Central memory CD8-positive, alpha-beta T cell (primary cell): ENCODE measurements at places on chromosomes 2 and 18.

GRCh38 chr2:208285853-208286252, 19.8 kb downstream of the PIKFYVE start:
- DNase-seq, result no peak

DNA sequence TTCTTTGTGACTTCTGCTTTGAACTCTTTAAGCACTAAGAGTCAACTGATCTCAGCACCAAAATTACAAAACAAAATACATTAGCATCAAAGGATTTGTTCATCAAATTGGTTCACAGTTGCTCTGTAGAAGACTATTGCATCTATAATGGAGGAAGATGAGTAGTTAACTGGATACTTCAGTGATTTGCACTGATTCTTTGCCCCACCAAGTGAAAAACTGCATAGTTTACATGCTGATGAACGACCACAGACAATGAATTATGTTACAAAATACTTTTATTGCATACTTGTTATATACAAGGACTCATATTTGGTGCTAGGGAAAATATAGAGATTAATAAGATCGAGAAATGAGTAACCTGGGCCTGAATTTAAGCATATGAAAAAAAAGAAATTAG, 107.2 kb downstream of the SCG2 start:
- DNase-seq, result no peak

GRCh38 chr2:9154061-9154460, 52.6 kb upstream of the ASAP2 start:
- DNase-seq, result no peak

DNA sequence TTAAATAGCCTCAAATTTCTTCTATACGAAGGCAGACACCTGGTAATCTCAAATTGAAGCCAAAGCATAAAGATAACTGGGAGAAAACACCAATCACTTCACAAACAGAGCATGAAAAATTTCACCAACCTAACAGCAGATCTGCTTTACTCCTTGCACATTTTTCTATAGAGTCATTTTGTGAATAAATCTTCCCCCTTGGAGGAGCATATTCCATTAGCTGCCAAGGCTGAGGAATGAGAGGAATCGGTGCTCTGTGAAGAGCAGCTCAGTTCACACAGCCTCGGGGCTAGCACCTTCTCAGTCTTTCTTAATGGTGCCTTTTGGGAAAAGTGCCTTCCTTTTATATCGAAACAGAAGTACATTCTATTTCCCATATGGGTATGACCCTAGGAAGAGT, 1313.7 kb upstream of the NRXN1 start:
- DNase-seq, result no peak

DNA sequence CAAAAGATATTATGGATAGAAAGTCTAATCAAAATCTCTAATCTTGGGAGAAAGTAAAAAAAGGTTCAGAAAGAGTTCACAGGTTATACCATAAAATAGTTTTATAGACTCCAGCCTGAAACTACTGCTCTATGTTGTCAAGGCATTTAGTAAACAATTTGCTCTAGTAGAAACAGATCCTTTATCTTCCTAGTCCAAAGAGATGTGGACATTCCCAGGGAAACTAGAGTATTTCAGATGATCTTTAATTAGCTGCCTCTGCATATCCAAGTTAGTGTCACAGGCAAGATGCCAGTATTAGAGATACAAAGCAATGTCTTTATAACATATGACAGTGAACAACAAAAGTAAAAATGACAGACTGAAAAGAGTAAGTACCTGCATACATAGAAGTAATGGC, 708.6 kb downstream of the CCDC85A start:
- no peak for DNase-seq

DNA sequence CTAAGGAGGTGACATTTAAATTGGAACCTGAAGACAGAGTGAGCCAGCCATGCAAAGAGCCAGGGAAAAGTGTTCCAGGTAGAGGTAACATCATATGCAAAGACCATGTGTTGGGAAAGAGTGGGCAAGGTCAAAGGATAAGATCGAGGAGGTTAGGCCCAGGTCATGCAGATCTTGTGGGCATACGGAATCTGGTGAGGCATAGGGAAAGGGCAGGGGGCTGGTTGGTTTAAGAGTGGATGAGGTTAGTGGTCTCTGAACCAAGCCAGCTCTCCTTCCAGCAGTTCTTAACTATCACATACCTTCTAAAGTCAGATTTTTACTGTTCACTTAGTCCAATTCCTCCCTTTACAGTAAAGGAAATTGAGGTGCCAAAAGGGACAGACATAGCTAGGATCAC, 3.0 kb downstream of the ANKRD53 start:
- no peak for DNase-seq

GRCh38 chr2:44038277-44038676, 42.5 kb upstream of the LRPPRC start:
- DNase-seq, result no peak

DNA sequence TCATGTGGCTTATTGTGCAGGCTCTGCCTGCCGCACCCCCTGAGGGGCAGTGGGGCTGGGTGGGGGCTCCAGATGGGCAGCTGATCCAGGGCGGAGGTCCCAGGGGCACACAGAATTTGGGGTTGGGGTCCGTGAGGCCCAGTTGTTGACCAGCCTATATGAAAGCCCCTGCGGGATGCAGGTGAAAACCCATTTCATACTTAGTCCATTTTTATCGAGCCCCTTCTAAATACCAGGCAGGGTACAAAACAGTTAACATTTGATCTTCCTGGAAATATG, 30.6 kb downstream of the MYO7B start:
- DNase-seq, result no peak

- DNase-seq, result no peak
Observed at GRCh38 chr18:62814132-62814759, 98.9 kb downstream of the PHLPP1 start.

- DNase-seq, result no peak
Observed at GRCh38 chr2:239994086-239994485, 31.1 kb downstream of the NDUFA10 start.

DNA sequence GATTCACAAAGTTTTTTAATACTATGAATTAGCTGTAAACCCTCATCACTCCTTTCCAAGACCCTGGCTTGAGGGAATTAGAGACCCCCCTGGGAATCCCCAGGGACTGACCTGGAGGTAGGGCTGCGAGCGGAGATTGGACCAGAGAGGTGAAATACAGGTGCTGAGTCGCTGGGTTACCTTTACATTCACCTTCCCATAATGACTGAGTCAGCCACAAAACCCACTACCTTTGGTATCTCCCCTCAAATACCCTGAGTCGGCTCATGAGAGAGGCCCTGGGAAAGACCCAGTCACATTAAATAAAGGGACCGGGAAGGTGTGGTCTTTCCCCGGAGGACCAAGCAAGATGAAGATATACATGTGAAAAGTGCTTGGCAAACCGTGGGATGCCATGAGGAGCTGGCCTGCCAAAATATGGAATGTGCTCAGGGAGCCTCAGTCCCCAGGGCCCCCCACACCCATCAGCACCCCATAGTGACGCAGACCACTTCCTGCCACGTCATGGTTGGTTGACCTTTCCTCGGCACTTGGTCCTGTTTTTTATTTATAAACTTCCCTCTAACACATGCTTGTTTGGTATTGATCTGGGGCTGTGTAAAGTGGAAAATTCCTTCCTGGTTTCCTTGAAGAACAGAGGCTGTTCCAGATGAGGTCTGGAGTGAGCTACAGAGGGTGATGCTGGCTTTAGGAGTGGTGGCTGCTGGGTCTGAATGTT, 51.4 kb downstream of the IL1RL2 start:
- DNase-seq, result no peak

- no peak for DNase-seq
Observed at GRCh38 chr2:74778381-74779264, 55.3 kb upstream of the HK2 start.

DNA sequence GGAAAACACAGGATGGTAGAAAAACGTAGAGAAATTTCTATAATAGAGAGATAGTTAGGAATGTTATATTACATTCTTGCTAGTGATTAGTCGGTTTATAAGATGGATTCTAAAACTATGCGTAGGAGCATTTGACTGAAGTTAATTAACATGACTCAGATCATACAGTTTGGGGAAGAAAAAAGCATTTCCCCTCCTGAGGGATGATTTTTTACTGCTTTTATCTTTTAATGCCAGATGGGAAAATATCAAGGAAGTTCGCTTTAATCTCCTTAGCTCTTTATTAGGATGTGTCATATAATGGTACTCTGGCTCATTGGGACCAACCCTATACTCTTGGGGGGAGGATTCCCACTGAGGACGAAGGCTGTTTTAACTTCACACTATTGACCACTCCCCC, 502.1 kb downstream of the TGIF1 start:
- no peak for DNase-seq

DNA sequence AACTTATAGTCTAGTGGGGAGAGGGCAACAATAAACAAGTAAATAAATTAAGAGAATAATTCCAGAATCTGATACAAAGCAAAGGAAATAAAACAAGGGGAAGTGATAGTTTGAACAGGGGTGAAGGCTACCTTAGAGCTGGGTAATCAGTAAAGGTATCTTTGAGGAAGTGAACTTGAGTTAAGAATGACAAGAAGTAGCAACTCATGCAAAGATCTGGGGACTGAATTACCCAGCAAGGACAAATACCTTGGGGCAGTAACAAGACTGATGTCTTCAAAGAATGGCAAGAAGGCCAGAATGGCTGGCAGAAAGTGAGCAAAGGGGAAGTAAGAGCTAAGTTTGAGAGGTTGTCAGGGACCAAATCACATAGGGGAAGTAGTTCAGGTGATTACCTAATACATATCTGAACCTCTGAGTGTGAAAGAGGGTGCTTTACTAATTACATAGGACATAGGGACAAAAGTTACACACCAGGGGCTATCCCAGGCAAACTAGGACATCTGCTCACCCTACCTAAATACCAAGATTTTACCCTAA, 244.6 kb upstream of the HNRNPA3 start:
- no peak for DNase-seq

DNA sequence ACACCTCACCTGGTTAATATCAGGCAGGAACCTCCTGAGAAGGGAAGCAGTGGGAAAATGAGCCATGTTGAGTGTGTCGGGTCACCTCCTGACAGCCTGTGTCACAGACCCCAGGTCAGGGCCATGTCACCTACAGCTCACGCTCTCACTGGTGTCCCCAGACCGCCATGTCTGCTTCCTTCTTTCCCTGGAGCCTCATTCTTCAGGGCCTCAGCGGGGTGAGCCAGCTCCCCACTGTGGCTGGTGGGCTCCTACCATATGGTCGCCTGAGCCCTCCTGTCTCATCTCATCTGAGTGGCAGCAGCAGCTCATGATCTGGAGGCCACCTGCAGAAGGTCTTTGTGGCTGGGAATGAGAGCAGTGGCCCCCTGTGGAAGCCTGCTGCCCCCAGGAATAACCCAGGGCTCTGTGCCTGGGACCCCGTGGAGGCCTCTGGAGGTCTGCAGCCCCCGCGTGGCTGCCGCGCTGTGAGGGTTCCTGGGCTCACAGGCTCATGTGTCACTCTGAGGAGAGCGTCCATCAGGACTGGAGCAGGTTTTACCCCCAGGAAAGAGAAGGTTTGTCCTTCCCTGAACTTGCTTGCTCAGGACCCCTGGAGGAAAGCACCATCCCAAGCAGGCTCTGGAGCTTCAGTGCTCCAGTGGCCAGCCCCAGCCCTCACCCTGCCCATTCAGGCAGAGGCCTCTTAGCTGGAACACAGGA, 56.4 kb downstream of the FAM168B start:
- DNase-seq, result no peak

DNA sequence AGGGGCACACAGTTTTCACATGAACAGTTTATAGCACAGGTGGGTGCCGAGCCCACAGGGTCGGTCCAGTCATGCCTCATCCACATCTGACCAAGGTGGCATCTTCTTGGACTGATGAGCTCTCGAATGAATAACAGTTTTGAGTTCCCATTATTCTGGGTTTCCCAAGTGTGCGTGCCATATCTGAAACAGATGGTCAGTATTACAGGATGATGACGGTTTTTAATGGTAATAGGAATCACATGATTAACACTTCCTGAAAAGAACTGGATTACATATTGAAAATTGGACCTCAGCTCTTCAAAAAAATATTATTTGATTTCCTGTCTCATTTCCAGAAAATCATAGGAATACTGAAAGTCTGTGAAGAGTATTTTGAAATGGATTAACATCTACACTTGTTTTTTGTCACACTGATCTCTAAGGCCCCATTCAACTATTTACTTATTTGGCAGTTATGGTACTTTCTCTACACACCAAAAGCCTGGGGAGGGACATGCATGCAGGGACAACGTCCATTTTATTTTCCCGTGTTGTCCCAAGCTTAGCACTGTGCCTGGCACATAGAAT, 22.2 kb upstream of the NAB1 start:
- DNase-seq, result no peak

DNA sequence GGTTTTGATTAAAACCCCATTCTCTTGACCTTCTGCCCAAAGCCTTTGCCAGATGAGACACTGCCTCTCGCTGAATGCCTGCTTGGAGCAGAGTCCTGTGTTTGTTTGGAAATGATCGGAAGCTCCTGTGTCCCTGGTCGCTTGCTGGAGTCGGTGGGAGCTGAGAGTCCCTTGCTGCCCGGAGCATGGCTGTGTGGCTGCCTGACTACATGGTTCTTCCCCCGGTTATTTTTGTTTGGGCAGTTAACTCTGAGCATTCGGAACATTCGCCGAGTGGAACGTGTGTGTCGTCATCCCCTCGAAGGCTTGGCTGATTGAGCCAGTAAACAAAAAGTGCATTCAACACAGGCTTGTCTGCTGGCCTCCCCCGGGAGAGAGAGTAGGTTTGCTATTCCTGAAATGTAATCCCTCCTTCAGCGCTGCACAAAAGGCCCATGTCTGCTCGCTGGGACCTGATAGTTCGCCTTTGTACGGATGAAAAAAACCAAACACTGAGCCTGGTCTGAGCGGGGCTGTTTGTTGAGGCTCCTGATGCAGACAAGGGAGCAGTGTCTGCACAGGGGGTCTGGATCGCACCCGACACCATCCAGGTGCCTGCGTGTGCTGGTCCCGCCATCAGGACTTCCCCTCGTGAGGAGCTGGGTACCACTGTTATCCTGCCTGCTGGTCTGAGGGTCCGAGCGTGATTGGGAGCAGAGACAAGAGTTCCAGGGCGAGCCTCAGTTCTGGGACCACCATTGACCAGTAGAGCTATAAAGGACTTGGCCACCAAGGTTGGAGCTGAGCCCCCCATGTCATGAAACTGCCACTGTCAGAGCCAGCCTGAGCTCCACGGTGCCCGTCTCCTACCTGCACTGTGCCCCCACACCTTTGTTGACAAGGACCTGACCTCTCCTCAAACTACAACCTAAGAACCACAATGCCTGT, 83.8 kb downstream of the AGAP1 start:
- no peak for DNase-seq

- no peak for DNase-seq
Observed at GRCh38 chr2:146388757-146389156, 1456.1 kb upstream of the ACVR2A start.

DNA sequence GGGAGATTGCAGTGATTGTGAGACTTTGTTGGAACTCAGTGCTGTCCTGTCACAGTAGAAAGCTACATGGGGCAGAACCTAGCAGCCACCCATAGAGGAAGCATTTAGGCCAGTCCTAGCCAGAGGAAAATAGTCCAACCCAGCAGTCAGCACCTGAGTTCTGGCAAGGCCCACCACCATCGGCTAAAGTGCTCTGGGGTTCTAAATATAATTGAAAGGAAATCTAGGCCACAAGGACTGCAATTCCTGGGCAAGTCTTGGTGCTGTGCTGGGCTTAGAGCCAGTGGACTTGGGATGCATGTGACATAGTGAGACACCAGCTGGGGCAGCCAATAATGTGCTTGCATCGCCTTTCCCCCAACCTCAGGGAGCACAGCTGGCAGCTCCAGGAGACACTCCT, 28.9 kb upstream of the ACTR2 start:
- DNase-seq, result no peak
